Omental fat pad (tissue), 4 donors: ENCODE measurements at places on chromosomes 7 and 10. TPM values are rescaled to one million over a fixed set of nuclear protein-coding genes. Genes with fewer than 3 reads are reported as not detected.

SPACDR gene
- not detected for total RNA-seq

AKR1C8 gene
- total RNA-seq = not detected

GRCh38 chr7:56157238-56157790 lies 41.1 kb upstream of the NUPR2 start:
- no peak for DNase-seq

DNA sequence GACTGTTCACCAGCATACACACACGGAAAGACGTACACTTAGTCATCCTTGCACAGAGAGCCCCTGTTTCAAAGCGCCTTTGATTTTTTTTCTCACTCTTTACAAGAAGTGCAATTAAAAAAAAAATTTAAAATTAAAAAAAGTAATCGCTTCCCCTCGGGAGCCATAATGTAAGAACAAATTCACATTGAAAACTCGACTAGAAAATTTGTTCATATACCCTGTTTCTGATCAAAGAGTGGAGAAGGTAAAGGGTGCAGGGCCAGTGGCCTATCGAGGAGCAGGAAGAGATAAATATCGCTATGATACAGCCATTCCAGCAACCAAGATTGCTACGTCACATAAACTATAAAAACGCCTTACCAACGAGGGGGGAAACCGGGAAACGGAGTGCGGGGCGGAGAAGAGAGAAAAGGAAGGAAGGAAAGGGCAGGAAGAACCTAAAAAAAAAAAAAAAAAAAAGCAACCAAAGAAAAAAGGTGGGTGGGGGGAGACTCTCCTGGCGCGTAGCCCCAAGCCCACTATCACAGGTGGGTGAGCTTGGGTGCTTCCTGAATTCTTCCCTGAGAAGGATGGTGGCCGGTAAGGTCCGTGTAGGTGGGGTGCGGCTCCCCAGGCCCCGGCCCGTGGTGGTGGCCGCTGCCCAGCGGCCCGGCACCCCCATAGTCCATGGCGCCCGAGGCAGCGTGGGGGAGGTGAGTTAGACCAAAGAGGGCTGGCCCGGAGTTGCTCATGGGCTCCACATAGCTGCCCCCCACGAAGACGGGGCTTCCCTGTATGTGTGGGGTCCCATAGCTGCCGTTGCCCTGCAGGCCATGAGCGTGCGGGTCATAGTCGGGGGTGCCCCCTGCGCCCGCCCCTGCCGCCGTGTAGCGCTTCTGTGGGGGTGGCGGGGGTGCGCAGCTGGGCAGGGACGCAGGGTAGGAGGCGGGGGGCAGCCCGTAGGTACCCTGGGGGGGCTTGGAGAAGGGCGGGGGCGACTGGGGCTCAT lies 5.2 kb upstream of the HOXA2 start:
- no peak for DNase-seq

DNA sequence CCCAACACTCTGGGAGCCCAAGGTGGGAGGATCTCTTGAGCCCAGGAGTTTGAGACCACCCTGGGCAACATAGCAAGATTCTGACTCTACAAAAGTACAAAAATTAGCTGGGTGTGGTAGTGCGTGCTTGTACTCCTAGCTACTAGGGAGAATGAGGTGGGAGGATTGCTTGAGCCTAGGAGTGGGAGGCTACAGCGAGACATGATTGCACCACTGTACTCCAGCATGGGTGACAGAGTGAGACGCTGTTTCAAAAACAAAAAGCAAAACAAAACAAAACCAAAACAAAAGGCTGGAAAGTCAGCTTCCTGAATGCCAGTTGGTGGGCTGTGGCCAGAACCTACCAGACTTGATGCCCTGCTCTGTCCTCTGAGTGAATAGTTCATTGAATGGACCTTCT lies 242.8 kb downstream of the PHTF2 start:
- DNase-seq = no peak

ST8SIA6 gene
- 7.6 TPM for total RNA-seq

DNA sequence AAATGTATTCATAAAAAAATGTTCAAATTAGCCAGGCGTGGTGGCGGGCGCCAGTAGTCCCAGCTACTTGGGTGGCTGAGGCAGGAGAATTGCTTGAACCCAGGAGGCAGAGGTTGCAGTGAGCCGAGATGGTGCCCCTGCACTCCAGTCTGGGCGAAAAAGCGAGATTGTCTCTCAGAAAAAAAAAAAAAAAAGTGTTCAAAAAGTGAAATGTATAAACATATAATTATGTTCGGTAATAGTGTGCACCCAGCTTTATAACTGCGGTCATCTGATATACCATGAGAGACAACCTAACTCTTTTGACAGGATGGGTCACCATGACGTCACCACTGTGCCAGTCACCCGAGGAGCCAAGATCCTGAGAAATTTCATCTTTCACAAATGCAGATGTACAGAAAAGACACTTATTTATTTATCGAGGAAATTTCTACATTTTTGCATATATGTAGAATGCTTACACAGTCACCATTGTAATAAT lies 594 bp upstream of the RP9 start:
- DNase-seq = no peak

DNA sequence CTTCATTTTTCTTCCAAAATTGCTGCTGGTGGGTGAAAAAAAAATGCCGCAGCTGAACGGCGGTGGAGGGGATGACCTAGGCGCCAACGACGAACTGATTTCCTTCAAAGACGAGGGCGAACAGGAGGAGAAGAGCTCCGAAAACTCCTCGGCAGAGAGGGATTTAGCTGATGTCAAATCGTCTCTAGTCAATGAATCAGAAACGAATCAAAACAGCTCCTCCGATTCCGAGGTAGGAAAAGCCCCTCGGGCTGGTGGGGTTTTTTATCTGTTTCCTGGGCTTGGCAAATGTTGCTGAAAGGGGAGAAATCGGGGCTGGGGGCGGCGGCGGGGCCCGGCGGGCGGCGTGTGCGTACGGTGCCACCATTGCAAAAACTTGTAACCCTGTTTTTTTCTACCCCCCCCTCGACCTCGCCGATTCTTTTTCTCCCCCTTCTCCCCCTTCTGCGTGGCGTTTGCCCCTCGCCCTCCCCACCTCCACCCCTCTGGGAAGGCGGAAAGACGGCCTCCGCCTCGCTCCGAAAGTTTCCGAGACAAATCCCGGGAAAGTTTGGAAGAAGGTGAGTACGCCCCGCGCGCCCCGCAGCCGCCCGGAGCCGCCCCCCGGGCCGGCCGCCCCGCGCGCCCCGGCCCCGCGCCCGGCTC lies 789 bp downstream of the TCF7L2 start:
- DNase-seq = no peak

- no peak for DNase-seq
These were observed 12.6 kb downstream of the MAFK start for GRCh38 chr7:1542841-1543747.

DNA sequence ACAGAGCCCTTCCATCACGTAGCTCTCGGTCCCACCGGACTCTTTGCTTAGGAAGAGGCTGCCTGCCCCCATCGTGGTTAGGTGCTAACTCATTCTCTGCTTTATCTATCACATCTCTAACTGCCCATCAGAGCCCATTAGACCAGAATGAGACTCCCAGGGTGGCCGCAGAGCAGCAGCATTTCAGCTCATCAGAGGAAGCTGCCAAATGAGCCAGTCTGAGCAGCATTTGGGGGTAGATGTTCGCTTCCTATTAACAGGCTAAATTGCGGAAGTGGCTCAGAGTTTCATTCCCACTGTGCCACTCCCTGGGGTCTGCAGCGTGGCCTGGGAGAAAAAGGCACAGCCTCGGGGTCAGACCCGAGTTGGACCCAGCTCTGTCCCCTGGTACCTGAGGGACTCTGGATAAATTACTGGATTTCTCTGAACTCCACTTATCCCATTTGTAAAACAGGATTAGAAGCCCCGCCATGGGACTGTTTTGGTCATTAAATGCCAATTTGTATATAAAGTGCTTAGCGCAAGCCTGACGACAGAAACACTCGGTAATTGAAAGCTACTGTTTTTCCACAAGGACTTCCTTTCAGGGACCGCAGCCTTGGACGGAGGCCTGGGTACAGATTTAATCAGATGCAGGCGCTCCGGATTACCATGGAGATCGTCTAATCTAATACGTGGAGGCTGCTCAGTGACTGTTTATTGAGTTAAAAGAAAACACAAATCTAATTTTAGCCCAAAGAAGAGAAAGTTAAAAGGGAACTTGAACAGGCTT lies 73.8 kb upstream of the PRLHR start:
- no peak for DNase-seq

DNA sequence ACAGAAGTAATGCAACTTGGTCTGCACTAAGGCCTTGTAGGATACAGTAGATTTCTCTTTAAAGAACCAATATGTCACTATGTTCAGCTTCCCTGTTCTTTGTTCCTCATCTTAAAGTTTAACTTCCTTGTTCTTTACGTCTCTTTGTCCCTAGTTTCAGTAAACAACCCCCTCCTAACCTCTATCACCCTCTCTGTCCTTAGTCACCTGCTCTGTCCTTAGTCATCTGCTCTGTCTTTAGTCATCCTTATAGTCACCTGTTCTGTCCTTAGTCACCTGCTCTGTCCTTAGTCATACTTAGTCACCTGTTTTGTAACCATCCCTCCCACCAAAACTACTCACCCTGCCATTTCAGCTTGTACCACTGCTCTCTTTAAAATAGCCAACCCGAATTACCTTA lies 144.6 kb upstream of the TMEM106B start:
- no peak for DNase-seq

VAX1 gene
- total RNA-seq = not detected

MMD2 gene
- not detected for total RNA-seq

DNA sequence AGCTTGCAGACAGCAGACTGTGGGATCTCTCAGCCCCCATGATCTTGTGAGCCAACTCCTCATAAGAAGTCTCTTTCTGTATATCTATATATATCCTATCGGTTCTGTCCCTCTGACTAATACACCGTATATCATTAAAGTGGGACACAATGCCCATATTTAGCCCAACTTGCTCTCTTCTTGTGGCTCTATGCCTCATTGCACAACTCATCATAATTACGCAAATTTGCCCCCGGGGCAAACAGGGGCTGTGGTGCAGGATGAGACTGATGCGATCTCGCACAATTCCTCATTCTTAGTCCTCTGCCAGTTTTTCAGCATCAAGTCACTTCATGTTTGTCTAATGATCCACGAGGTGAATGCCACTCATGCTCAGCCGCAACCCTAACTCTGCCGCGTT lies 183.2 kb downstream of the PRPF18 start:
- no peak for DNase-seq

LGI1 gene
- total RNA-seq = not detected

SEC24C gene
- total RNA-seq = 47.8 TPM

SLC26A3 gene
- total RNA-seq = not detected

FFAR4 gene
- total RNA-seq = 3.0 TPM

DNA sequence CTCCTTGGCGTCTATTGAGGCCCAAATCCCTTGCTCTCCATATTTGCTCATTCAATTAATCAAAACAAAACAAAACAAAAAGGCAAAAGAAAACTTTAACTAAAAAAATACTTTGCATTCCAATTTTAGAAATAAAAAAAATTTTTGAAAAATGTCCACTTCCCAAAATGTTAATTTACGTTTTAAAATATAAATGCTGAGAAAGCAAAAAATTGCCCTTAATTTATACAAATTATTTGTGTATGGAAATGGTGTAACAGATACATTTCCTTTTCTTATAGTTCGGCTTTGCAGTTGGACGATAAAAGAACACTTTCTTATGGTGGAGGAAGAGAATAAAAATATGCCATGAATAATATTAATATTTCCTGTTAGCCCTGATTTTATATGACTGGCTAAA lies 652.8 kb upstream of the PFKP start:
- DNase-seq = no peak
